ENCODE measurements at places on chromosomes 4 and X.
A peak's percentile ranks its signal among the peaks of the same experiment; 100 is the strongest.

GRCh38 chrX:36978886-36979285 lies 29.3 kb upstream of the FAM47C start:
- peak; percentile 36 for DNase-seq

- peak; percentile 90 for DNase-seq
Measured at GRCh38 chrX:148871422-148872160, 371.2 kb downstream of the AFF2 start.

- DNase-seq = peak; percentile 32
Measured at GRCh38 chr4:73676861-73677323, 56.7 kb upstream of the RASSF6 start.

DNA sequence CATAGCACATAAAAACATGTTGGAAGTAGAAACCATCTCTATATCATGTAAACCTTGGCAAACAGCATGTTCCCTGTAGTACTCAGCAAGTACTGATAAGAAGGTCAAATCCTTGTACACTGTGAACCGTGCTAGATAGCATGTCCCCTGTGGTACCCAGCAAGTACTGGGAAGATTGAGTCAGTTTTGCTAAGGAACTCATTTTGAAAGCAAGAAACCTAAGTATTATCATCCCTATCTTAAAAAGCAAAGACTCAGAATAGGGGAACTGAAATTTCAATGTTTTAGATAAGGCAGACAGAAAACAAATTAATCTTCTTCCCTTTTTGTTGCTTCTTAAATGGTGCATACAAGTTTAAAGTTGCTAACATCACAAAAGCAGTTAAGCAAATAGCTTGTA lies 180.2 kb downstream of the RBM46 start:
- DNase-seq = no peak

- DNase-seq = peak; percentile 34
Measured at GRCh38 chr4:174873931-174874330, 44.2 kb upstream of the ADAM29 start.

DNA sequence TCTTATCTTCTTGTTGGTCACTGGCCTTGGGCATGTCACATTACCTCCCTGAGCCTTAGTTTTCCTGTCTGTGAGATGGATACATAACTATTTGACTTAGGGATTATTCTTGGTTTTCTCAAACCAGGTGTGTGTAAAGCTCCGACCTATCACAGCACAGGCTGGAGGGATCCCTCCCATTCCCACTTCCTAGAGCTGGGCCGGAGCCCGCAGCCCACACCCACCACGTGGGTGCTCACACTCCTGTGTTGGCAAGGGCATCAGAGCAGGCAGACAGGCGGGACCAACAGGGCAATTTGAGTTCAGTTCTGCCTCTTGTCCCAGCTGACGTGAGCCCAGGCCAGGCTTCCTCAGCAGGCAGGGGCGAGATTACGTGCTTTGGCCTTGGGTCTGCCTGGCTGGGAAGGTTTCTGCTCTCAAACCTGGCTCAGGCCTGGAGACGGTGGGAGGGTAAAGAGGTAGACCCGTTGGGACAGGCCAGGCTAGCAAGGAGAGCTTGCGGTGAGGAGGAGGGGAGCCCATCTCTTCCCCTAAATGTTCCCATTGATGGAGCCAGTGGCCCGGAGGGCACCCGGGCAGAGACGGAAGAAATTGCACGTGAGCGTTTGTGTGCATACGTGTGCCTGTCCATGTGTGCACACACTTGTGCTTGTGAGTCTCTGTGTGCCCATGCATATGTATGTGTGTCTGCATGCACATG lies 734 bp upstream of the SH3TC1 start:
- DNase-seq = no peak

GRCh38 chr4:177968817-177969442 lies 526.7 kb upstream of the AGA start:
- no peak for DNase-seq

- DNase-seq = no peak
Measured at GRCh38 chr4:22574424-22574823, 58.6 kb upstream of the ADGRA3 start.

- DNase-seq = no peak
Measured at GRCh38 chrX:47272013-47272408, 39.2 kb downstream of the USP11 start.

- no peak for DNase-seq
Measured at GRCh38 chrX:103666202-103667107, 20.0 kb downstream of the MORF4L2 start.

DNA sequence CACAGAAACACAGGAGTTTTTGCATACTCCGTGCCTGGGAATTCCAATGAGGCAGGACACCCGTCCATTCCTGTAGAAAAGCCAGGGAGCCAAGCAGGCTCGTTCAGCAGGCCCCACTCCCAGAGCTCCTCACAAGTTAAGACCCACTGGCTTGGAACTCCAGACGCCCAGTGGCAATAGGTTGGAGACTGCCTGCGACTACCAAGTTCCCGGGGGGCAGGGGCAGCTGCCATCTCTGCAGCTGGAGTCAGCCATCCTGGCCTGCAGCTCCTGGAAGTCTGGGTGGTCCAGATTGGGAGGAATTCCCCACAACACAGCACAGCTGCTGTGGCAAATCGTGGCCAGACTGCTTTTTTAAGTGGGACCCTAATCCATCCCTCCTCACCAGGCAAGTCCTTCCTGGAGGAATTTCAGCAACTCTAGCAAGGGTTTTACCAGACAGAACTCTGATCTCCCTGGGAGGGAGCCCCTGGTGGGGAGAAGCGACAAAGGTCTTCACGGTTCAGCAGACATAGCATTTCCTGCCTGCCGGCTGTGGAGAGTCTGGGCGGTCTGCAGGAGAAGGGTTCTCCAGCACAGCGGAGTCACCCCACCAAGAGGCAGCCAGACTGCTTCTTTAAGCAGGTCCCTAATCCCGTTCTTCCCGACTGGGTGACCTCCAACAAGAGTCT lies 231.9 kb downstream of the STPG2 start:
- no peak for DNase-seq

GRCh38 chr4:52968241-52968640 lies 106.1 kb downstream of the RASL11B start:
- no peak for DNase-seq

GRCh38 chrX:39753293-39753996 lies 344.3 kb downstream of the BCOR start:
- peak; percentile 45 for DNase-seq

- DNase-seq = peak; percentile 75
Measured at GRCh38 chr4:121736735-121737351, 28.1 kb downstream of the SMIM43 start.

- DNase-seq = no peak
Measured at GRCh38 chr4:3784454-3785291, 18.5 kb downstream of the ADRA2C start.

- DNase-seq = no peak
Measured at GRCh38 chrX:153640045-153640686, 6.8 kb upstream of the DUSP9 start.

GRCh38 chr4:14182148-14182547 lies 554.6 kb upstream of the BOD1L1 start:
- DNase-seq = no peak

DNA sequence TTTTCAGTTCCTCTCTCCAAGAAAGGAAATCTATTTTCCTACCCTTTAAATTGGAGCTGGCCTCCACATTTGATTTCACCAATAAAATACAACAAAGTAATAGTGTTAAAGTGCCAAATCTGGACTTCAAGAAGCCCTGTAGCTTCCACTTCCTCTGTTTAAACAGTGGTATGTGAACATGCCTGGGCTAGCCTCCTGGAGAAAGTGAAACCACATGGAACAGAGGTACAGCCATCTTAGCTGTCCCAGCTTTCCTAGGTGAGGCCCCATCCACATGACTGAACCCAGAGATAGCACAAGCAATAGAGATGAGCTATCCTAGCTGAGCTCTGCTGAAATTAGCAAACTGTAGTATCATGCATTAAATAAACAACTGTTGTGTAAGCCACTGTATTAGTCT lies 131.8 kb upstream of the VCX start:
- peak; percentile 5 for DNase-seq

GRCh38 chr4:7034262-7035081 lies 8.7 kb upstream of the TADA2B start:
- DNase-seq = peak; percentile 91

GRCh38 chrX:101408532-101408841 lies 465 bp downstream of the HNRNPH2 start:
- DNase-seq = no peak

DNA sequence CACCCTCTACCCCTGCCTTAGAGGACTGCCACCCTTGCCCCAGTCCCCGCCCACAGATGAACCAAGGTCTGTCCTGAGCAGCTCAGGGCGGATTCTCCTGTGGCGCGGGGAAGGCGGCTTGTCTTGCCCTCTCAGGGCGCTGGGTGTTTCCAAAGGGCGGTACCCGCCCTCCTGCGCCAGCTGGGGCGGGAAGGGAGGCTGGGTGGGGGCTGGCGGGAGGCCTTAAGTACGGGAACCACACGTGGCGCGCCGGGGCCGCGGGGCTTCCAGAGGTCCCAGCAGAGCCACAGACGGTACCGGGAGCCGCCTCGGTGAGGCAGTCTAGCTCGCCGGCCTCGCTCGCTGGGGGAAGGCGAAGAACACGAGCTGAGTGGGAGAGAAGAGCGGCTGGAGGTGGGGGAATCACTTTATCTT lies 361.1 kb downstream of the MID1IP1 start:
- DNase-seq = peak; percentile 18

DNA sequence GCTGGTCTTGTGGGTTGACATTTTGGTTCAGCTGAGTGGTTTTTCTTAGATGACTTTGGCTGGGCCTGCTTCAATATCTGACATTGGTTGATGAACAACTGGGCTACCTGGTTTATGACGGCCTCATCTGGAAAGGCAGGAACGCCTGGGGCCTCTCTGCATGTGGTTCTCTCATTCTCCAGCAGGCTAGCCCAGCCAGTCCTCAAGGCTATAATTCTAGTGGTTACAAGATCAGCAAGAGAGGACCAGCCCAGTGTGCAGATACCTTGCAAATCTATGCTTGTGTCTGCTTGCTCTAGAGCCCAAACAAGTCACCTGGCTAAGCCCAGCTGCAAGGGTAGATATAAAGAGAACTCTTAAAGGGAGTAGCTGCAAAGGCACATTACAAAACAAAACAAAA lies 214.2 kb upstream of the PUDP start:
- no peak for DNase-seq

DNA sequence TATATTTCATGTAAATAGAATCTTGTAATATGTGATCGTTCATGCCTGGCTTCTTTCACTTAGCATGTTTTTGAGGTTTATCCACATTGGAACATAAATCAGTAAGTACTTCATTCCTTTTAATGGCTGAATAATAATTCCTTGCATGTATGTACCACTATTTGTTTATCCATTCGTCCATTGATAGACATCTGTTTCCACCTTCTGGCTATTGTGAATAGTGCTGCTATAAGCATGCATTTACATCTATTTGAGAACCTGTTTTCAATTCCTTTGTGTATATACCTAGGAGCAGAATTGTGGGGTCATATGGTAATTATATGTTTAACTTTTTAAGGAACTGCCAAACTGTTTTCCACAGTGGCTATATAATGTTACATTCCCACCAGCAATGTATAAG lies 356.7 kb upstream of the DIPK2B start:
- DNase-seq = no peak

GRCh38 chrX:108537005-108537404 lies 97.4 kb downstream of the COL4A5 start:
- peak; percentile 45 for DNase-seq

DNA sequence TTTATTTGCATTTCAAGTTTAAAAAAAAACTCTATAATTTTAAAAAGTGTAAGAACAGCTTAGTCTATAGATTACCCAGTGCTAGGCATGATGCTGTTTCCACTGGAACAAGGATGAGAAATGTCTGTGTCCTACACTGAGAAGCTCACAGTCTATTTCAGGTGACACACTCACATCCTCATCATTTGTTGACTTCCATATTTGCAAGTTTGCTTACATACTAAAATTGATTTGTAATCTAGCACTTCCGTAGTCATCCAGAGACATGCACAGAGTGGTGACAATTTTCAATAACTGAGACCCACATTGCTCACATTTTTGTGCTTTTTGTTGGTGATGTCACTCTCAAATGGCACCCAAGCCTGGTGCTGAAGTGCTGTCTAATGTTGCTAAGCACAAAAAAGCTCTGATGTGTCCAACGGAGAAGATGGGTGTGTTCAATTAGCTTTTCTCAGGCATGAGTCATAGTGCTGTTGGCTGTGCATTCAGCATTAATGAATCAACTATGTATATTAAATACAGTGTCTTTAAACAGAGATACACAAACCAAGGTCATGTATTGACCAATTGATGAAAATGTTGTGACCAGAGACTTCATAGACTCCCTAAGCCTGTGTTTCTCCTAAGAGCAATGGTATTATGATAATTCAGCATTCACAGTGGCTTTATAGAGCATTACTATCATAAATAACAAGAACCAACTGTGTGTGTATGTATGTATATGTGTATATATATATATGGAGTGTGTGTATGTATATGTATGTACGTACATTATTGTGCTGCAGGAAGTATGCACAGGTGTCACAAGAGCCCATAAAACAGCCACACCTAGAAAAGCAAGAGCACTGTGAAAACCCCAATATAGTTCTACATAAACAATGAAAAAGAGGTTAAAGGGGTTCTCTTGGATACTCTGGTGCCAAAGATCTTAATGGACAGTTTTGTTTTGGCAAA lies 31.2 kb upstream of the VCX3B start:
- peak; percentile 19 for DNase-seq

DNA sequence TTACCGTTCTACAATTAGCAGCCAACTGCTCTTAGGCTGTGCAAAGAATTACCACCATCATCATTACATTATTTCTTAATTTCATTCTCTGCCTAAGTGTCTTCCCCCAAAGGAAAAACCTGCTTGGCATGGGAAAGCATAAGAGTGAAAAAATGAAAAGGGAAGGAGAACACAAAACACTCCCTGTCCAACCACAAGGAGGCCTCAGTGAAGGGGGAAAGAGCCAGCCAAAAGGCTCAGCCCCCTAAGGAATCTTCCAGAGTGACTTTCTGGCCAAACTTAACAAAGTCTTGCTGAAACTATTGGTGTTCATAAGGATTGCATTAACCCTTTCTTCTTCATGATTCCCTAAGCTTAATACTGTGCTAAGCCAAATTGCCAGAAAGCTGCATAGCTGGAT lies 287.4 kb downstream of the SMARCA1 start:
- DNase-seq = peak; percentile 2

DNA sequence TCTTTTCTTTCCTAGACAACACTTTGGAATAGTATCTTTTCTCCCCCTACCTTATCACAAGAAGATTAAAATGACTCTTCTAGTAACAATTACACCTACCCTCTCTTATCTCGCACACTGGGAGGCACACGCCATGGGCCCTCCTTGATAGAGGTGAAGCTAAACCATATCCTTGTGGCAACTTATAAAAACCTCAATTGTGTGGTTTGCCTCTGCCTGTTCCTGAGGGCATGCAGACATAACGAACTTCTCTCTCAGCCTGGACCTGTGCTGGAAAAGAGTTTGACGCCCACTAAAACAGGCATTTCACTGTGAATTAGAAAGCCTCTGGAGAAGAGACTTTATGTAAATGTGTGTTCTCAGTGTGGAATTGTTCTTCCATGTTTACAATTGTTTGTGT lies 141.2 kb downstream of the NDST3 start:
- DNase-seq = no peak

DNA sequence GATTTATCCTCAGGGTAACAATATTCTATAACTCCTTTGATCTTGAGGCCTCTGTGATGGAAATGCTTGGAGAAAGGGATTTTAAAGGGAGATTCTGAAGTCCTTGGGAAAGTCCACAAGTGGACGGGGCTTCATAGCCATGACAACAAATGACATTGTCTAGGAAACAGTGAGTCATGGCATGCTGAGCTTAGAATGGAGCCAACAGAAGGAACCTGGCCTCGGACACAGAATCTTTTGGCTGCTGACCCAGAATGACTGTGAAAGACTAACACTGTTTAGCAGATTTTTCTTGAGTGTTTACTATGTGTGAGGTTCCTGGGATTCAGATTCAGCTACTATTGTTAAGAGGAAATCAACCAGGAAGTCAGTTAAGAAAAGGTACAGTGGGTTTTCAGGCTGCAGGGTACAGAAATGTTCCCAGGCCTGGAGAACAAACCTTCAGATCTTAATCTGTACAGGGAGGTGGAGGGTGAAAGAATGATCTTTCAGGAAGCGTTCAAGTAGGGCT lies 18.1 kb upstream of the CXCL2 start:
- DNase-seq = peak; percentile 97

All from astrocyte of the hippocampus (primary cell).